Stomach (tissue), 19 donors: ENCODE measurements at places on chromosomes 3 and 15. TPM values are rescaled to one million over a fixed set of nuclear protein-coding genes. Genes with fewer than 3 reads are reported as not detected.

The FOXB1 gene
- not detected for total RNA-seq

DNA sequence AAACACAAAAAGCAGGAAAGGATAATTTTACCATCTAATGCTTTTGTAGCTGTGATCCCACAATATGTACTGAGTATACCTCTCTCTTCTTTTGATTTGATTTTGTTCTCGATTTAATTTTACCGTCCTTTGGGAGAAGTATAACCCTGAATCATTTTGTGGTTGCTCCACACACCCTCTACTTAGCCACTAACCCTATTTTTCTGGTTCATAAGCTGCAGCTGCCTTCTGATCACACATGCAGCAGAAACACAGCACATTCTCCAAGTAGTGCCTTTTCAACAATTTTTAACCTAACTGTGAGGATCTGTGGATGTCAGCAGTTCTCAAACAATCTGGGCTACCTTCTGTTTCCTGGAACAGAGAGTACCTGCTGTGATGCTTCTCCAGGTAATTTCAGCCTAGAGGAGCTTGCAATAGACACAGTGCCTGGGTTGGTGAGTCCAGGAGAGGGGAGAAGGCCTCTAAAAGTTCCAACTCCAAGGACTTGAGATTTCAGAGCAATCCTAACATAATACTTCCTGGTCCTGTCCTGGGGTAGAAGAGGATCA, 40.3 kb downstream of the HGD start:
- DNase-seq = no peak
- H3K36me3 ChIP-seq = peaks cover 6% of the 10 kb centered on the region
- no peaks in the 10 kb centered on the region for H3K4me1 ChIP-seq
- H3K27ac ChIP-seq = no peak overlapping the region
- no peak overlapping the region for H3K4me3 ChIP-seq

DNA sequence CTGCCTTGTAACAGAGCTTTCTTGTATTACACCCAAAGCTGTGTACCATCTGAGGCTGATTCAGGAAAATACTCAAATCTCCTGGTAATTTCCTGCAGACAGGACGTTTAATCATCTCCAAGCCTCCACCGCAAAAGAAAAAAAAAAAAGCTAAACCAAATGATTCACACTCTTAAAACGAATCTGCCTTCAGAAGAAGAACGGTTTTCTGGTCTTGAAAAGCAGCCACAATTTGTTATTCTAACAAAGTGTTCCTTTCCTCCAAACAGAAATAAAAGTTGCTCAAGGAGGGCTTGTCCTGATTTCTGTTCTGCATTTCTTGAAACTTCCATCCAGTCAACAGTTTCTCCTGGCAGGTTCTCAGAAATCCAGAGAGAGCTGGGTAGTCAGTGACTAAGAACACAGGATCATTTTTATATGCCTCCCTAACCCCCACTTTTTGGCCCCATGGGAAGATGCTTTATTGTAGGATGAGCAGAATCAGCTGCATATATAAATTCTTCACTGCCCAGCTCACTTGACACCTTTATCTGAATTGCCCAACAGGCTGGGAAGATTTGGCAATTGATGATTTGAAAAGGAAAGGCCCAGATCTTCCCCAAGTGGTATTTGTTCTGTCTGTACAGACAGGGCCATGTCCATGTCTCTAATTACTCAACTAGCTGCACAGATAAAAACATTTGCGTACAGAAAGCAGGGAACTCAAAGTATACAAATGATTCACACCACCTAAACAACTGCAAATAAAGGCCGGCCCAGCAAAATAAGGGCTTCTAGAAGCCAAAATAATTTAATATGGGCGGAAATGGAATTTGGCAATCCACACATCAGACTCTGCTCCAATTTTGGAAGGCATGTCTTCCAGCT, 41.0 kb upstream of the PRICKLE2 start:
- no peaks in the 10 kb centered on the region for H3K27me3 ChIP-seq
- peak overlapping the region; percentile 63 for H3K4me3 ChIP-seq
- no peaks in the 10 kb centered on the region for H3K4me1 ChIP-seq
- H3K36me3 ChIP-seq = no peaks in the 10 kb centered on the region

The EHHADH gene
- 18.3 TPM for total RNA-seq

DNA sequence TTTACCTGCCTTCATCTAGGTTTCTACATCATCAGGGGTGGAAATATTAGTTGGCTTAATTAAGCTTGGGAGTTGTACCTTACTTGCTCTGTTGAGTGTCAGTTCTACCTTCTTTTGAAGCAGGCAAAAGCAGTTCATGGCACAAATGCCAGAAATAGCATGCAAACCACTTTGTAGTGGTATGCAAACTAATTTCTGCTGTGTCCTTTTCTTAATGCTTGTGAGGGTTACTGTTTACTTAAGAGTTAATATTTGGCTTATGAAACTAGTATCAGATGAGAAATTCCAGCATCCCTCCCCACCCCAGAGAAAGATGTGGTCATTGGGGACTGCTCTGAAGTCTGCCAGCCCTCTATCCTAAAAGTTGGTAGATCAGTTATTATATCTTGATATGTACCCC, 7.1 kb downstream of the ATP2C1 start:
- no peak overlapping the region for H3K27ac ChIP-seq
- H3K36me3 ChIP-seq = no peaks in the 10 kb centered on the region
- no peak for DNase-seq
- no peak overlapping the region for H3K4me3 ChIP-seq
- peaks cover 7% of the 10 kb centered on the region for H3K4me1 ChIP-seq

The NMB gene
- not detected for total RNA-seq

The LINS1 gene
- total RNA-seq = 8.1 TPM
